ENCODE measurements at places on chromosomes 7 and 10. TPM values are rescaled to one million over a fixed set of nuclear protein-coding genes. Genes with fewer than 3 reads are reported as not detected.

GRCh38 chr10:69874449-69874848 lies 72.7 kb downstream of the COL13A1 start:
- peak; percentile 60 for ATAC-seq

- ATAC-seq: peak; percentile 46
Measured at GRCh38 chr10:75548356-75548755, 116.9 kb downstream of the LRMDA start.

Gene MALRD1
- 1.1 TPM for total RNA-seq

GRCh38 chr7:107355616-107356015 lies 114.2 kb upstream of the GPR22 start:
- no peak for ATAC-seq

Gene EIF5AL1
- 0.59 TPM for total RNA-seq

DNA sequence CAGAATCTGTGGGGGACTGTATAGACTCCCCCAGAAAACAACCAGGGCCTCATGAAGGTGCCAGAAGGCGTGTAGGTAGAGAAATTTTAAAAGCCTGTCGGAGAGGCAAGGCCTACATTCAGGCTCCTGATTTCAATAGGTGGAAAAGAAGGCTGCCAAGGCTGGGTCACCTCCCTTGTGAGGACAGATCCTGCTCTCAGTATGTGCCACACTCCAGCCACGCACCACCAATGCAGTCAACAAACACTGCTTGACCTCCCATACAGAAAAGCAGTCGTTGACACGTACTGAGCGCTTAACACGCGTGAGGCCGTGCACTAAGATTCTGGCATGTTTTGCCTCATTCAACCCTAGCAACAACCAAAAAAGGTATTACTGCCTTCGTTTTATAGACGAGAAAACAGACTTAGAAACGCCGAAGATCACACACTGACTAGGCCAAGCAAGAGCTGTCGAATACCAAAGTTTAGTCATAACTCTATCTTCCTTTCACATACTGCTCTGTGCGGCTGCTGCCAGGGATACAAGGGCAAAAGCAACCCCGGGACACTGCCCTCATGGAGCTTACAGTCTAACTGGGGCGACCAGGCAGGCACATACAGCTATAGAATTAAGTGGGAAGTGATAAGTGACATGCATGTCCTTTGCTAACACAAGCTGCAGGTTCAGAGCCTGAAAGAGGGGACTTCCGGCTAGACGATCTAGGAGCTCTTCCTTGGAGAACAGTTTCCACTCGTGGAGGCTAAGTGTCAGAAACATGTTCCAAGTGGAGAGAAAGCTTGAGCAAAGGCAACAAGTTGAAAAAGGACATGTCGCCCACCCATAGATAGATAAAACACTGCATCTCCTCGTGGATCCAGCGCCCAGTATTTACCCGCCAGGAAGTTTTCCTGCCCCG lies 797 bp upstream of the NKX2-3 start:
- no peak for ATAC-seq

Gene RASSF4
- 16.1 TPM for total RNA-seq

Gene PRSS37
- 0.58 TPM for total RNA-seq

- no peak for ATAC-seq
Measured at GRCh38 chr7:24866004-24866615, 108.8 kb upstream of the GSDME start.

- ATAC-seq: peak; percentile 42
Measured at GRCh38 chr7:151057506-151057988, at the start of gene CDK5. Gene CDK5, minus strand, starts transcription at chr7:151057897. Its CDS starts 49 bp downstream, at chr7:151057848.

DNA sequence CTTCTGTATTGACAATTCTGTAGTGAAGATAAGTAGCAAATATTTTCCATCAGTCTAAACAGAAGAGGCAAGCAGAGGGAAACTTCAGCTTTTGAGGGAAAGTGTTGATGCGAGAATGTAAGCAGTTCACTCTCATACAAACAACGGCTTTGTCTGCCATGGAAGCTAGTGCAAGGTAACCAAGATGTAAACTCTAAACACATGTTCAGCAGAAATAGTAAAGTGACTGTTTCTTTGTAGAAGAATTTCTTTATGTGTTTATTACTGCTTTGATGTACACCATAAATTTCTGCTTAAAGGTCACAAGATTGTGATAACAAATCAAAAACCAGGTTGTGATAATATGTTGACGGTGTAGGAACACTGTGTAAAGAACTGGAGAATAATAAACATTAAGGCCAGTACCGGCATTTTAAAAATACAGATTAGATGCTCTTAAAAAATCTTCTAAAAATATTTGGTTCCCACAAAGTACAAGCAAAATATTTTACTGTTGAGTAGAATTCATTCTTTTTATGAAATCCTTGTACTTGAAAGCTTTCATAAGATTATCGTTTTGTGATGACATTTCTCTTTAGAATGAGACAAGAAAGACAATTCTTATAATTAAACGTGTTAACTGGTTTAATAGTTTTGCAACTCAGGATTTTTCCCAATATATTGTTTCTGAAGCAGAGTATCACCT lies 34.2 kb downstream of the SEMA3C start:
- no peak for ATAC-seq

DNA sequence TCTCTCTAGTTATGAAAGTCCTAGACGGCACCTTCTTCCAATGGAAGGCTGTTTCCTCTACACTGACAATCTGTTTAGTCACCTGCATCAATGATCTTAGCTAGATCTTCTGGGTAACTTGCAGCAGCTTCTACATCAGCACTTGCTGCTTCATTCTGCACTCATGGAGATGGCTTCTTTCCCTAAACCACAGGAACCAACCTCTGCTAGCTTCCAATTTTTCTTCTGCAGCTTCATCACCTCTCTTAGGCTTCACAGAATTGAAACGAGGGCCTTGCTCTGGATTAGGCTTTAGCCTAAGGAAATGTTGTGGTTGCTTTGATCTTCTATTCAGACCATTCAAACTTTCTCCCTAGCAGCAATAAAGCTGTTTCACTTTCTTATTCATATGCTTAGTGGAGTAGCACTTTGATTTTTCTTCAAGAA lies 24.6 kb downstream of the NAMPT start:
- no peak for ATAC-seq

DNA sequence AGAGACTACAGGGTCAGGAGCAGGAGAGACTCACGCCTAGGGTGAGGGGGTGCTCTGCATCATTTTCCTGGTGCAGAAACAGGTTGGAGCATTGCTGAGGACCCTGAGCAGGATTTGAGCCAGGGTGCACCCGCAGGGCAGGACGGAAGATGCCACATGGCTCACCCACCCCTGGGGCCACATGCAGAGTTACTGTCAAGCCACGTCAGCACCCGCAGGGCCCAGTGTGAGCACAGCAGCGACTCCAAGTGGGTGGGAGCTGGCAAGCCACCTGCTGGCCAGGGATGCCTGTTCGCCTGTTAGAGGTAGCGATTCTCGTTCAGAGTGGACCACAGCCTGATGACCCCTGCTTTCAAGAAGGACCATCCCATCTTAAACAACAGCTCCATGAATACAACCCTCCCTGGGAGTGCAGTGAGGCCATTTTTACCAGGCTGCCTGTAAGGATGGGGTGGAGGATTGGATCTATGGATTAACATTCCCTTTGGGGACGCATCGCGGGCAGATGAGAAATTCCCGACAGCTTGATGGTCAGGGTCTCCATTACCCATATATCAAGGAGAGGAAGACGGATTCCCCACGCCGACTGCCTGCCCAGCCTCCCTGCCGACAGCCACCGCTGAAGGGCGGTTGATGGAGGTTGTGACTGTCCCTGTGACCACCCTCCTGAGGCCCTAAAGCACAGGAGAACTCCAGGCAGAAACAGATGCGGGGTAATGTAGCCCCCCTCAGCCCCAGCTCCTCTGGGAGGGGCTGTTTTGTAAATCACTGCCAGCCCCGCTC lies 101.1 kb upstream of the RET start:
- ATAC-seq: peak; percentile 10

DNA sequence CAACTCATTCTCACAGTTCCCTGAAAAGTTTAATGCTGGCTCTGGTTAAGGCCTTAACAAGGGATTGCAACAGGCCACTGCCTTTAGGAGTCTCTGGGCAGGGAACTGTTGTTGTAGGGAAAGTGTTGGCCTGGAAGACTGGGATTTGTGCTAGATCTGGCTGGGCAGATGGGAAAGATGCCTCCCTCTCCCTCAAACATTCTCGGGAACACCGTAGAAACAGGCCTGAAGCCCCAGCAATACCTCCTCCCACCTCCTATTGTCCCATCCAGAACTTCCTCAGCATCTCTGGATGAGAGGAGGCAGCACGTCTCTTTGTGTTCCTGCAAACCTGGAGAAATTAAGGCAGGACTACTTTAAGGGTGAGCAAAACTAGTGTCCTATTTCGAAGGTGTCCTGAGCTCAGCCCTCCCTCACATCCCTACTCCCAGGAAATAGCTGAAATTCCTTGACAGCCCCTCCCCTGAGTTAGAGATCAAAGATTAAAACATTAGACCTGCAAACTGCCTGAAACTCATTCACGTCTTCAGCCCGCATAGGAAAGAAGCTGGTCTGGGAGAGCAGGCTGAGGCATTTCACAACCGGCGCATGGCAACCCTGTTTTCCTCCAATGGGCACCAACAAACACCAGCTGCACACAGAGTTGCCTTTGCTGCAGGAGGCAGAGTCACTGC lies 10.9 kb upstream of the MAP3K8 start:
- peak; percentile 90 for ATAC-seq

Gene MYH16
- total RNA-seq: not detected

- no peak for ATAC-seq
Measured at GRCh38 chr10:49619613-49620012, 5.8 kb downstream of the CHAT start.

Gene RAB19
- total RNA-seq: not detected

- ATAC-seq: peak; percentile 71
Measured at GRCh38 chr10:132396494-132397035, 435 bp upstream of the PWWP2B start.

- no peak for ATAC-seq
Measured at GRCh38 chr7:127258111-127258510, 5.4 kb upstream of the GRM8 start.

DNA sequence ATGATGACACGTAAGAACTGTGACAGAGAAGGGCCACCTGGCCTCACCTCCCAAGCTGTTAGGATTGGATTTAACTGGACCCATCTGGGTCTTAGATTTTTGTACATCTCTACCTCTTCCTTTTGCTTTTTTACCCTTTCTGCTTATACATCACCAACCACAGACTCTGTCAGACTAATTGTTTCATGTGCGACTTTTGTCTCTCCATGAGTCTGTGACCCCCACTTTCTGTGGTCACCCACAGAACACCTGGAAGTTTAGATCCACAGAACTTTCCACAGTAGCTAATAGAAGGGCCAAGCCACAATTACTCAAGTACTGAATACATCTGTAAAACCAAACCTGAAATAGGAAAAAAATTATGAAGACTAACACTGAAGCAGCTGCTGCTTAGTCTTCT lies 23.1 kb downstream of the SEC31B start:
- ATAC-seq: no peak

GRCh38 chr10:6103591-6103990 lies 14.8 kb downstream of the RBM17 start:
- ATAC-seq: no peak

GRCh38 chr10:22159979-22160378 lies 57.8 kb downstream of the EBLN1 start:
- no peak for ATAC-seq

GRCh38 chr7:2566348-2566889 lies 7.6 kb downstream of the IQCE start:
- ATAC-seq: no peak

Gene RAPGEF5
- total RNA-seq: 20.8 TPM

- ATAC-seq: peak; percentile 55
Measured at GRCh38 chr10:70340137-70340536, 42.3 kb downstream of the LRRC20 start.

- no peak for ATAC-seq
Measured at GRCh38 chr10:44314802-44315460, 70.0 kb downstream of the CXCL12 start.

GRCh38 chr10:112308125-112308502 lies 24.9 kb downstream of the TECTB start:
- ATAC-seq: no peak

GRCh38 chr7:8442814-8443304 lies 9.4 kb downstream of the NXPH1 start:
- ATAC-seq: peak; percentile 74

GRCh38 chr10:65670087-65670486 lies 1255.7 kb upstream of the LRRTM3 start:
- ATAC-seq: no peak

DNA sequence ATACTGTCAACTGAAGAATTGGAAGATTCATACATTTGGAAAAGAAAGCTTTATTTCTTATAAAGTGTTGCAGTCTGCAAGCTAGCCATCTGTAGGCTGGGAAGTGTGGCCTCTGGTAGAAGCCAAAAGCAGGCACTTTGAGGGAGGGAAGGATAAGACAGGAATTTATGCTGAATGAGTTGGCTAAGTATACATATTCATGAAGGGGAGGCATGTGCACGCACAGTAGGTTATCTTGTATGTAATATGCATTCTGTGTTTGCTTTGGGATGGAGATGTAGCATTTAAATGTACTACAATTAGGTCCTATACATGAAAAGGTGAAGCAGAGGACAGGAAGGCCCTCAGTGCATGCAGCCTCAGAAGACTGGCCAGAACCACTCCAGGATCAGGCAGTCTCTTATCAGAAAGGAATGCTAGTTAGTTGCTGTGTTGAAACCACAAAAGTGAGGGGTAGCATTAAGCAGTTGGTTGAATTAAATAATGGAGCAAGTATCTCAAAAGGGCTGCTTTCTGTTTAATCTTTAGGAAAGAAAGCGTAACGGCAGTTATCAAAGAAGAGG lies 40.9 kb downstream of the MYO3A start:
- peak; percentile 96 for ATAC-seq

- ATAC-seq: no peak
Measured at GRCh38 chr7:50181081-50181480, 88.0 kb upstream of the ZPBP start.

DNA sequence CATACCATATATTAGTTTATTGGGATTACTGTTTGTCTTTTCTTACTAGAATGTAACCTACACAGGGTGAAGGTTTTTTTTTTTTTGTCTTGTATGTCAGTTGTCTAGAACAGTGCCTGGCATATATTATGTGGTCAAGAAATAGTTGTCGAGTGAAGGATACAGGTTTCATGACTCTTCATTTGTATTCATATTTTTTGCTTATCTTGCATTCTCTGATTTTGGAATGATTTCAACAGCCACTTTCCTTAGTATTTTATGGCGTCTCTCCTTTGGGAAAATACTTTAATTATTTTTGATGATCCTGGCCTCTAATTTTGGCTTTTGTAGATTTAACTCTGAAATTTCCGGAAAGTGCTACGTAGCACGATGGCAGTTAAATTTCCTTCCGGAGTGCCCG lies 12.4 kb downstream of the RBM33 start:
- ATAC-seq: no peak

DNA sequence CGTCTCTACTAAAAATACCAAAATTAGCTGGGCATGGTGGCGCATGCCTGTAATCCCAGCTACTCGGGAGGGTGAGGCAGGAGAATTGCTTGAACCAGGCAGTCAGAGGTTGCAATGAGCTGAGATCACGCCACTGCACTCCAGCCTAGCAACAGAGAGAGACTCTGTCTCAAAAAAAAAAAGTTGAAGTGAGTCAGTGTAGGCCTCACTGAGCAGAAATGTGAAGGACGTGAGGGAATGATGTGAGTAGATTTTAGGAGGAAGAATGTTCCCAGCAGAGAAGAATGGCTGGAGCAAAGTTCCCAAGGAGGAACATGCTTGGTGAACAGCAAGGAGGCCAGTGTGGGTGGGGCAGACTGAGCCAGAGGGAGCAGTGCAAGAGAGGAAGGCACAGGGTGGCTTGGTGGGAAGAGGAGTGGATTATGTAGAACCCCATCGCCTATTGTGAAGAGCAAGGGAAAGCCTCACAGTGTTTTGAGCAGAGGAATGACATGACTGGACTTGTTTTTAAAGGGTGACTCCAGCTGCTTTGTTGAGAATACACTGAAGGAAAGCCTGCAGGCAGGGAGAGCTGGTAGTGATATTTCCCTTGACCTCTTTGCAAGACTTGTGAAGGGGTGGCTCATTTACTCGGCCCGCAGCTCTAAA lies 708.7 kb downstream of the SUGCT start:
- peak; percentile 86 for ATAC-seq
